ENCODE measurements at places on chromosomes 4 and X.

DNA sequence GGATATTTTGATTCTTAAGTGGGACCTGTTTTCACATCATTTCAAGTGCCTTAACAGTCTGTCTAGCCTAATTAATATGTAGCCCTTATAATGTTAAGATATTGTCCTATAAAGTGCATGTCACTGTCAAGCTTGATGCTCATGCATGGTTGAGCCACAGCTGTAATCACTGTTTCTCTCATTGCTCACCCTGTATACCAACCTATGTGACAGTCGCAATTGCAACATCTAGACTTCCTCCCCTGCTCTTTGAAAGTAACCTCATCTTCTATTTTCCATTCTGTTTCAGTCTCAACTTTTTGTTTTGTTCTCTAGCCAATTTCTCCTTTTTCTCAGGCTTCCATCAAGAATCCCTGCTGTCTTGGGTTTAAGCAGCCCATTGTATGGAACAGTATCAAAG lies 24.4 kb upstream of the MSL3 start:
- no peak for DNase-seq

DNA sequence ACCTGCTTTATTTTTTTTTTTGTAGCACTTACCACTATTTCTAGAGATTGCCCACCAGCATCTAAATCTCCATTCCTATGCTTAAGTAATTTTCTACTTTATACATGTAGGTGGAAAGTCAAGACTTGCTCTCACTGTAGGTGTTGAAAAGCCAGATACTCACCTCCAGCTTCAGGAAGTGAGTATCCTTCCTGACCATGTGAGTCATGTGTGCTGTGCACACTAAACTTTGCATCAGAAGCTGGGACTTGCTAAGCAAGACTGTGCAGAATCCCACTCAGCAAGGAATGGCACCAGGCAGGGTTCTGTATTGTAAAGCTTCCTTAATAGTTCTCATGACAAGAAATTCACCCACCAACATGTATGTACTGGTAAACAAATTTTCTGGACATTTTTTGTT lies 151.8 kb downstream of the POU4F2 start:
- no peak for DNase-seq

DNA sequence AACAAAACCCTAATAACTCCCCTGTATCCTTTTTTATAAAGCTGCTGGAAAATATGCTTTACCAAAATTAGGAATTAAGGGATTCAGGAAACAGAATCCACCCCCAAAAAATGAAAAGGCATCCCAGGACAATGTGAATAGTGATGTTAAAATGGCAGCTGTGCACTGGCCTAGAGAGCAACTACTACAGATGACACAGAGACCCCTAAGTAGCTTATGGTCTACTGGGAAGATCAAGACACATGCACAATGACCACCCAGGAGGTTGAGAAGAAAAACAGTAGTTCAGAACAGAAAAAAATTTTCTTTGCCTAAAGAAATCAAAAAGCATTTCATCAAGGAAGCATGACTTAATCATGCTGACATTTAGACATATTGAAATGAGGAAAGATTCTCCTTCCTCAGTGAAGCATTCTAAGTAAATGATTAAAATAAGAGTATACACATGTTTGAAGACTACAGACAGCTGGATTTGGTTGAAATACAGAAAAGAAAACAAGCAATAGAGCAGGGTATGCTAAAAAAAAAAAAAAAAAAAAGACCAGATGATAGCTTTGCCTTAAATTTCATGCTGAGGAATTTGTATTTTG lies 117.3 kb downstream of the WDFY3 start:
- DNase-seq, result no peak

- DNase-seq, result no peak
Observed at GRCh38 chrX:113790987-113791386, 792.9 kb upstream of the HTR2C start.

- DNase-seq, result no peak
Observed at GRCh38 chr4:180913750-180914149, 1329.5 kb upstream of the TENM3 start.

All from 8988T (cell line).